ENCODE measurements at places on chromosomes 2 and 18. TPM values are rescaled to one million over a fixed set of nuclear protein-coding genes. Genes with fewer than 3 reads are reported as not detected.

DNA sequence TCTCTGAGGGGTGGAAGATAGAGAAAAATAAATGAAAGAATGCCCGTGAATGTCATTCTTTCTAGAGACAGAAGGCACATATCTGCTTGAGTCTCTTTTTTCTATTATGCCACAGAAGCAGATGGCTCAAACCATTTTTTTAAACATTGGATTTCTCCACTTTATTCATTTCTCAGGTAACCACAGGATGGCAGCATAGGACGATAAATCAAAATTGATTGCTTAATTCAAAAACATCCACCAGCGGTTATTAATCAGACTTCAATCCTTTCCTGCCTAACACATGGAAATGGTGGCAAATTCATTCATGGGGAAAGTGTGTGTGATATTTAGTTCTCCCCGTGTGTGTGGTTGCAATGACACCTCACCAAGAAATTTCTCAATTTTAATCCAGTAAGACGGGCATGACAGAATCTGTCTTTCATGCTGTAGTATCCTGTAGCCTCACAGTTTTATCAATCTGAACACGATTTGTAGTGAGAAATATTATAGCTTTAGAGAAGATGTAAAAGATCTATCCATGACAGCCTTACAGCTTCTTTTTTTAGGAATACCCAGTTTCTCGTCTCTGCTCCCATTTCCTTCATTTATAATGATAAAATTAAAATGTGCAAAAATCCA, 72.2 kb downstream of the DSC3 start:
- no peak for DNase-seq

DNA sequence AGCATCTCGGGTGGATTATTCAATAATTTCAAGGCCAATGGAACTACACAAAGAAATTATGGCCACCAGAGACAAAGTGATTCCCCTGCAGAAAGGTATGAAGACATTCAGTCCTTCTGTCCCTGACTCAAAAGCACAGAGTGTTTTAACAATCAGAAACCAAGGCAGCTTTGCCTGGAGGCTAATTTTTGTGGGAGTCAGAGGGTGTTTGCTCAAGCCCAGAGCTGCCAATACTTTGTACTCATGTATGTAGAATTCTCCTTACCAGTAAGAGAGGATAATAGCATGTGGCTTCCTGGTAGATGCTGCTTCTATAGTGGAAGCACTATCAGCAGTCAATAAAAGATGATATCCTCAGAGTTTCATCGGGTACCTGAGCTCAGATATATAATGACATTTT, 178.4 kb downstream of the KCNE4 start:
- DNase-seq, result no peak

DNA sequence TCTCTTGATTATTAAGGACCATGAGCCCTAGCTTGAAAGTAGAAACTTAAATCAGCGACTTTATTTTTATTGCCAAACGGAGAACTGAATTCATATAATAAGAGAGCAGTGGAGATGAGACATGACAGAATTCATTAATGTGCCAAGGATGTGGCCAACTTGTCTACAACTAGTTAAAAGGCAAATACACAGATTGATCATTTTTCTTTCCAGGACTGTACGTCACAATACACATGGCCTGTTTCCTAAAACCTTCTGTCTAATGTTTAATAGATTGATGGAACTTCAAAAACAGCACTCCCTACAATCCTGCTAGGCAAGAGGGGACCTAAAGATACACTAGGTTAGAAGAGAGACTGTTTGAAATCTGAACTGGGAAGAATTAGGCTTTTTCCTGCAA, 647.8 kb downstream of the SATB2 start:
- no peak for DNase-seq

DNA sequence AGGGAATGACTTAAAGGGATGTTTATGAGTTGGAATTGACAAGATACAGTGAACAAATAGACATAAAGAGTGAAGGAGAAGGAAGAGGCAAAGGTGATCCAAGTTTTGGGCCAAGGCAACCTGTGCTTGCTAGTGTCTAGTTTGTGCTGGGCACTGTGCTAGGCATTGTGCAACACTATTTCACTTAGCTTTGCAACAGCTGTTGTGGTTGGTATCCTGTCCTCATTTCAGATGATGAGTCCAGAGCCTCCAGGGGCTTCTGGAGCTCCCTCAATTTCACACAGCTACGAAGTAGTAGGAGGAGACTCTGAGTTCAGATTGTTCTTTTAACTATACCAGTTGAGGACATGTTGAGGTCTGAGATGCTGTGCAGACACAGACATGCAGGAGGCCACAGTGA, 18.1 kb upstream of the LOXHD1 start:
- no peak for DNase-seq

GRCh38 chr2:152418688-152419087, 83.7 kb downstream of the FMNL2 start:
- no peak for DNase-seq

TMEM182 gene
- 8.9 TPM for polyA plus RNA-seq

EPB41L3 gene
- 2.0 TPM for polyA plus RNA-seq

RAB10 gene
- polyA plus RNA-seq, result 76.5 TPM

Measured in psoas muscle (tissue), 8 donors.